Smooth muscle cell of the coronary artery (primary cell): ENCODE measurements at places on chromosomes 6 and 20. TPM values are rescaled to one million over a fixed set of nuclear protein-coding genes. Genes with fewer than 3 reads are reported as not detected.

The ARFGEF3 gene
- total RNA-seq = under 0.01 and 0.08 TPM in 2 replicates

The CYP21A2 gene
- 0.08 TPM in 1 of 2 replicates, not detected in the other for total RNA-seq

The BEND6 gene
- total RNA-seq = 5.6 and 6.1 TPM in 2 replicates

The GPLD1 gene
- under 0.01 and 0.53 TPM in 2 replicates for total RNA-seq

The JAG1 gene
- total RNA-seq = 126 and 252 TPM in 2 replicates

The HLA-G gene
- total RNA-seq = 0.35 TPM in 1 of 2 replicates, not detected in the other
